ELR (cell line): ENCODE measurements at places on chromosomes 1 and 21.

DNA sequence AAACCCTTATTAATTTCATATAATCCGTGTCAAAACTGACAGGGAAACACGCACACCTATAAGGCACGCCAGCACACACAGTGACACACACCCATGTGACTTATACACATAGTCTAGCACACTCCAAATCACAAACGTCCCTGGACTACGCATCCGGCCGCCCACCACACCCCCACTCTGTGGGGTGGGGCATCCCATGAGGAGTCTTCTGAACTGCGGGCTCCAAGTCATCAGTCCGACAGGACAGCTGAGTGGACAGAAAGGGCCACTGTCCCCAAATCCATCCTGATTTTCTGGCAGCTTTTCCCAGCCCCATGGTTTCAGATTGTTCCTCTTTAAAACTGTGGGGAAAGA is 829 bp downstream of the PEA15 start:
- peak; percentile 90 for DNase-seq

DNA sequence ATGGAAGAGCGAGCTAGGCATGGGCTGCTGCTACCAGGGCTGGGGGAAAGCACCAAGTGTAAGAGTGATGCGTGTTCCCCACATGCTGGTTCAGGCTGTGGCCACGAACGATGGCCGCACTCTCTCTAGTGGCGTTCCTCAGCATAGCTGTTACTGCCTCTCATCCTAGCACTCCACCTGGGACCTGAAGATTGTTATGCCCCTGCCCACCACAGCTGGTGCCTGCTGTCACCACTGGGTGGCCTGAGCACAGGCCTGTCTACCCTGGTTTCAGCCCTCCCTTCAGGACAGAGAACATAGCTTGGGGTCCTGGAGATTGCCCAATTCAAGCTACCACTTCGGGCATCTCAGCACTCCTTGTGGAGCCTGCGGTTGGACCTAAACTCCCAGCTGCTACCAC is 80.1 kb upstream of the PDC start:
- DNase-seq: no peak

DNA sequence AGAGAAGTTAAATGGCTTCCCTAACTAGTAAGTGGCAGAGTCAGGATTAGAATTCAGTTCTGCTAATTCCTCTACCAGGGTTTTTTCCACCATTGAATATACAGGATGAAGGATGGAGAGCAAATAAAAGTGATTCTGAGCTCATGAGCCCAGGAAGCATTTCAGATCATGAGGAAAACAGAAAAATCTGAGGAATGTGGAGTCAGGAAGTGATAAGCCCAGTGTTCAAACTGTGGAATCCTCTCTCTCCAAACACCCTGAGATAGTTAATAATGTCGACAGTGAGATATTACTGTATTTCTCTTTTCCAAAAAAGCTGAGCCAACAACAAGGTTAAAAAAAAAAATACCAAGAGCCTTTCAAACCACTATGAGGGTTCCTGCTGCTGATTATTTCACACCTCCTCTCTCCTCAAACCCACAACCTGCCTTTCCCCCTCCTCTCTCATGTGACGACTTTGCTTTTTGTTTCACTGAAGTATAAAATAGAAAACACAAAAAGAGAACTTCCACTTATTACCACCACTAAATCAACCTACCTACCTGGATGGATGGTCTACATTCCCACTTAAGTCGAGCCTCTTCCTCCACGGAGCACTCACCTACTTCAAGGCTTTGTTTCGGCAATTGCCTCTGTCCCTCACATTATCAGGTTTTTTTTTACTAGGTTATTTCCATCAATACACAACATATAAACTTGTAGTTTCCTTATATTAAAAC is 8.9 kb downstream of the SLAMF1 start:
- DNase-seq: peak; percentile 36

DNA sequence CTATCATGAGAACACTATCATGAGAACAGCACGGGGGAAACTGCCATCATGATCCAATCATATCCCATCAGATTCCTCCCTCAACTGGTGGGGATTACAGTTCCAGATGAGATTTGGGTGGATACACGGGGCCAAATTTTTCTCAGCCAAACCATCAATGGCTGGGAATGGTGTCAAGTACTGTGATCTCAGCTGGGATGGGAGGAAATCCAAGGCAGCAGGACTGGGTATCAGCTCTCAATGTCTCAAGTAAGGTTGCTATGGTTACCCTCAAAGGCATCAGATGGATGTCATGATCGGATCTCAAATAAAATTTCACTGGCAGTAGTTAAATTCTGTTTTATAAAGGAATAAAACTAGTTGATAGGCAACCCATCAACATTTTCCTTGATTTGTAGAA is 399.0 kb downstream of the KCNT2 start:
- no peak for DNase-seq

- no peak for DNase-seq
These were observed 4.5 kb downstream of the TRIM67 start for GRCh38 chr1:231166398-231166797.

DNA sequence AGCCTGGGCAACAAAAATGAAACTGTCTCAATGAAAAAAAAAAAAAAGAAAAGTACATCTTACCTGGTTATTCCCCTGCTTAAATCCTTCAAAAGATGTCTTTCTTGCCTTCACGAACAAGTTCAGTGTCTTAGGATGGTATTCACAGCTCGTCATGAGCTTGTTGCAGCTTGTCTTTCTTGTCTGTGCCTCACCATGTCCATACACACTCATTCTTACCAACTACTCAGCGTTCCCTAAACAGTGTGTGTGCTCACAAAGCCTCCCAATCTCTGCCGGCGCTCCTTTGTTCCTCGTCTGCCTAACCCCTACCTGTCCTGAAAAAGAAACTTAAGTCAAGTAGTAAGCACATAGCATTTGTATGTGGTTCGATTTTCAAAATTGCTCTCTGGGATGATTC is 31.1 kb downstream of the UBE4B start:
- no peak for DNase-seq

- no peak for DNase-seq
These were observed 1.5 kb upstream of the KRTAP10-6 start for GRCh38 chr21:44593598-44594405.

GRCh38 chr1:26044971-26045721 is 772 bp downstream of the SLC30A2 start:
- DNase-seq: no peak

- DNase-seq: no peak
These were observed 54.2 kb downstream of the SH3GLB1 start for GRCh38 chr1:86758570-86758969.

DNA sequence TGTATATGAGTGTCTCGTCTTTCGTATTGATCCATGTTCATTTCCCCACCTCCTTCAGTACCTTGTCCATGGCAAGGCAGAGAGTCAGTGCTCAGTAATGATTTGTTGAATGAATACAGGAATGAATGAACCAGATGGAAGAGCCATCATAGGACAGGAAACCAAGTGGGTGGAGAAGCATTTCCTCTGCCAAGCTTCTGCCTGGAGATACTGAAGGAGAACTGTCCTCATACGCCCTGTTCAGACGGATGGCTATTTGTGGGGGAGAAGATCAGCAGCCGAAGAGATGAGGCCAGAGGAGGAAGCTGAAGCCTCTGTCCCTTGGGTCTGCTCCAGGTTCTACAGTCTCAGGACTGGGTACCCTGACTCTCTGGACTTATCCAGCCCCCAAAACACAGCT is 5.8 kb downstream of the FAM43B start:
- DNase-seq: no peak

DNA sequence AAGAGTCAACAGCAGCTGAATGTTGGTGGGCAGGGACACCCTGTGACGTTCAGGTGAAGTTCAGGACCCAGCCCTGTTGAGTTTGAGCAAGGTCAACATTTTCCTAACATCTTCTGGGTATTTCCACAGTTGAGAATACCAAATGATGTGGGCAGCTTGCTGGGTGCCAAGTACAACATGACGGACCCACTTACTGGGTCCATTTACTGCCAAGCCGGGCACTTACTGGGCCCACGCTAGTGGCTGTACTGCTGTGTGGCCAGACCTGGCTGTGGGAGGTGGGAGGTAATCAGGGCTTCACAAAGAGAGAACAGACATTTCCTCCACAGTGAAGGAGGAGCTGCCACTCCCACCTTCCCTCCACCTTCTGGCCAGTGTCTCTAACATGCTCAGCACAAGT is 99.2 kb downstream of the PSMG1 start:
- DNase-seq: no peak

DNA sequence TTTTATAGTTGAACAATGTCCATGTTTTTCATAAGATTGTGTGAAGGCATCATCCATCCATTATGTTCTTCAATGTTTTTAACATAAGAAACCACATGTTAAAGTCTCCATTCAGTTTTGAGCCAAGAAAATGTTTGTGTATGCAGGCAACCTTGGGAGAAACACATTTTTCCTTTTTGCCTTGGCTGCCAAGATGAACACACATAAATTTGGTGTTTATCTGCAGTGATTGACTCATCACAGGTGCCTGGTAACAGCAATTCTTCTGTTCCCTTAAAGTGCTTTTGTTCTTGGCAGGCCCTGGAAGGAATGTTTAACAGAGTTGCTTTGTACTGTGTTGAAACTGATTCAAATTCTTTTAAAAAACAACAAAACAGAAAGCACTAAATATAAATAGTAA is 709.9 kb upstream of the ADGRL4 start:
- no peak for DNase-seq

DNA sequence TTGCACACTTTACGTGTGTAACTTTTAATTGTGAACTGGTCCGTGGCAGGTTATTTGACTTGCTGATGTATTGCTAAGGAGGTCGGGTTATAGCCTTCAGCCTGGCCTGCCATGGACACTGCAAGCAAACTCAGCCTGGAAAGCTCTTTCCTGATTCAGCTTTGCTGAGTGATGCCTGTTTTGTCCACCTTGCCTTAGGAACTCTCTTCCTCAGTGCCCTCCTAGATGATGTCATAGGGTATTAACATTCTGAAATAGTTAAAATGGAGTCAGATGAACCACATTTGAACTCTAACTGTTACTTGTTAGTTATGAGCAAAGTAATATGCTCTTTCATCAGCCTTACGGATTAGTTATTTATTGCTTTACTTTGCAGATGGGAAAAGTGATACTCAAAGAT is 446.0 kb downstream of the PCP4 start:
- DNase-seq: no peak

GRCh38 chr1:178609015-178609414 is 96.1 kb downstream of the TEX35 start:
- peak; percentile 94 for DNase-seq

- no peak for DNase-seq
These were observed 128.6 kb downstream of the LHX4 start for GRCh38 chr1:180358649-180359048.

- peak; percentile 39 for DNase-seq
These were observed 232.5 kb downstream of the NCAM2 start for GRCh38 chr21:21230672-21231071.
